ENCODE measurements at places on chromosomes 2 and 18. TPM values are rescaled to one million over a fixed set of nuclear protein-coding genes. Genes with fewer than 3 reads are reported as not detected.

The SH3YL1 gene
- total RNA-seq: 28.5 TPM

The CXCR1 gene
- not detected for total RNA-seq

The MOGAT1 gene
- not detected for total RNA-seq

The AGFG1 gene
- 31.1 TPM for total RNA-seq

The RTP5 gene
- total RNA-seq: not detected

The CENPA gene
- total RNA-seq: 1.8 TPM

The EPB41L3 gene
- total RNA-seq: 37.0 TPM

The EMILIN1 gene
- 251 TPM for total RNA-seq

The ANKRD53 gene
- total RNA-seq: 1.3 TPM

The MALT1 gene
- 18.0 TPM for total RNA-seq

The GPR75 gene
- 1.8 TPM for total RNA-seq

The ACTG2 gene
- 4.1 TPM for total RNA-seq

The CCT7 gene
- total RNA-seq: 262 TPM

The CYP27C1 gene
- not detected for total RNA-seq

The DCDC2C gene
- total RNA-seq: not detected

The CDH2 gene
- 2.0 TPM for total RNA-seq

The ALPG gene
- not detected for total RNA-seq

The ACKR3 gene
- 0.17 TPM for total RNA-seq

The TUBA3E gene
- not detected for total RNA-seq

The AFTPH gene
- total RNA-seq: 38.0 TPM

The SERPINB5 gene
- total RNA-seq: not detected

The PRADC1 gene
- total RNA-seq: 11.7 TPM

The SPDYA gene
- total RNA-seq: 0.77 TPM

The CCDC68 gene
- total RNA-seq: 8.3 TPM

The CRYBA2 gene
- total RNA-seq: not detected

The VWA3B gene
- 0.26 TPM for total RNA-seq

The TGFA gene
- total RNA-seq: not detected

The CNDP1 gene
- total RNA-seq: not detected

The TFPI gene
- 111 TPM for total RNA-seq

The SAG gene
- total RNA-seq: not detected

The AMER3 gene
- total RNA-seq: not detected

The REG3A gene
- total RNA-seq: not detected

The RAB6C gene
- total RNA-seq: not detected

The CHRND gene
- total RNA-seq: not detected

The TGIF1 gene
- 157 TPM for total RNA-seq

The IL36B gene
- total RNA-seq: not detected

The BOLL gene
- total RNA-seq: not detected

The SLC5A6 gene
- 13.9 TPM for total RNA-seq

The CFC1 gene
- total RNA-seq: not detected

The AGPS gene
- total RNA-seq: 22.1 TPM

The NOL4 gene
- total RNA-seq: not detected

The FIGN gene
- 1.5 TPM for total RNA-seq

The CTLA4 gene
- not detected for total RNA-seq

The ARHGAP28 gene
- 27.2 TPM for total RNA-seq

The LIPT1 gene
- total RNA-seq: 10.5 TPM

The ZNF521 gene
- total RNA-seq: 23.6 TPM

The RIT2 gene
- total RNA-seq: not detected

The HIBCH gene
- 19.2 TPM for total RNA-seq

The CIB4 gene
- total RNA-seq: not detected

The CHAC2 gene
- 1.3 TPM for total RNA-seq

The UGT1A3 gene
- total RNA-seq: not detected

The GALNT5 gene
- total RNA-seq: 32.4 TPM

The DYNAP gene
- total RNA-seq: not detected

The PROKR1 gene
- total RNA-seq: not detected

The DDX1 gene
- 54.3 TPM for total RNA-seq

Measured in fibroblast of lung (primary cell).